Tongue (tissue), 3 donors: ENCODE measurements at places on chromosomes 7 and 10. TPM values are rescaled to one million over a fixed set of nuclear protein-coding genes. Genes with fewer than 3 reads are reported as not detected.

Gene ASZ1
- total RNA-seq = not detected

Gene SORBS1
- 74.8 TPM for total RNA-seq

Gene NRCAM
- total RNA-seq = 16.2 TPM

Gene ATOH7
- total RNA-seq = 0.82 TPM

Gene ZP3
- 2.1 TPM for total RNA-seq

Gene TMEM225B
- total RNA-seq = not detected

Gene TMEM176B
- total RNA-seq = 27.5 TPM

Gene SEMA4G
- total RNA-seq = 1.7 TPM

Gene RBM20
- 18.4 TPM for total RNA-seq
